Right renal cortex interstitium (tissue), 3 donors: ENCODE measurements at places on chromosomes 2 and 18. TPM values are rescaled to one million over a fixed set of nuclear protein-coding genes. Genes with fewer than 3 reads are reported as not detected.

The CYP26B1 gene
- polyA plus RNA-seq: 13.0 TPM

The SERPINB8 gene
- 3.9 TPM for polyA plus RNA-seq

The RGPD4 gene
- polyA plus RNA-seq: not detected

The TMEM169 gene
- polyA plus RNA-seq: 14.1 TPM

The GRHL1 gene
- 4.7 TPM for polyA plus RNA-seq

The ADRA2B gene
- polyA plus RNA-seq: 3.8 TPM

The DNAJC10 gene
- 192 TPM for polyA plus RNA-seq

The NEMP2 gene
- 12.1 TPM for polyA plus RNA-seq

The SATB2 gene
- 13.1 TPM for polyA plus RNA-seq

The KIAA2012 gene
- polyA plus RNA-seq: 0.10 TPM

DNA sequence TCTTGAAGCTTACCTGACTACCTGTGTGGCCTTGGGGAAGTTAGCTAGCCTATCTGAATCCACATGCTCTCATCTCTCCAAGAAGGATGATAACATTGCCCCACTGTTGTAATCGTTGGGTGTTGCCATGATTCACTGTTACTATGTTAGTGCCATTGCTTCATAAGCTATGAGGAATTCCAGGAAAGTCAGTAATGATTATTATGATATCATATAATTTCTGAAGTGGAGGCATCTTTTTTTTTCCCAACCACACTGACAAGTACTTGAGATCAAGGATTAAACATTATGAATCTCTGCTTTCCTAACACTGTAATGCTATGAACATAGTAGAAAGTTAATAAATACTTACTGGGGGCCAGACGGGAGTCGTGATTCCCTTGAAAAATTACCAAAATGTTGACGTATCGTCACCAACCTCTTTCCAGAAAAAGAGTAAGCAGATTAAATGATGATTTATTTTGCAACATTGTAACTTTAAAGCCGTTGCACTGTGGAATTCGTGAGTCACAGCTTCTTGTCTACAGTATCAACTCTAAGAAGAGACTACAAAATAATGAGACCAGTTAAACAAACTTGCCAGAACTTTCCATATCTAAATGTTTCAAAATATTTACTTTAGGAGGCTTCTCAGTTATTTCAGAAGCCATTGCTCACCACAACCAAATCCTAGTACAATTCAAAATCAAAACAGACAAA lies 459.9 kb downstream of the PIK3C3 start:
- DNase-seq: no peak

GRCh38 chr2:217947383-217948350 lies 55.1 kb downstream of the TNS1 start:
- DNase-seq: no peak

DNA sequence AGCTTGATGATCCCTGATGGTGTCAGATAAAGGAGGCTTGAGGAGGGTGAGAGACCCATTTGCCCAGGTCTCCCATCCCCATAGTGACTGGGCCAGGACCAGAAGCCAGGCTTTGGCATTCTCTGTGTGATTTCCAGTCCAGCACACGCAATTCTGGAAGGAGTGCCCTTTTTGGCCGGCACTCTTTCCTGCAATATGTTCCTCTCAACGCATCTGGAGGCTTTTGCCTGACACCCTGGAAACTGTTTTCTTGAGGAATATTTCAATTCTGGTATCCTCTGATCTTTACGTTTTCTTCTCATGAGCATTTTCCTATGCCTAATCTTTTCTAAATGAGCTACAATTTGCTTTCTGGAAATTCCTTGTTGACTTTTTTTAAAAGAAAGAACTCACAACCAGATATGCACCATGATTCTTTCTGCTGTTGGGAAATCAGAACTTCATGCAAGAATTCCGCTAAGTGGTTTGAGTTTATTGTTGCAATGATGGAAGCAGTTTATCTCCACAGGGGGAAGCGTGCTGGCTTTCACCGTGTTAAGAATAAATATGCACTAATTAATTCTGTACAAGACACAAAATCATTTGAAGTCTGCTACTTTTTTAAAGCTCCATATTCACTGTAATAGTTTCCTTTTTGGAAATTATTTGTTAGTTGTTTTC lies 143.7 kb downstream of the NAPG start:
- DNase-seq: no peak

DNA sequence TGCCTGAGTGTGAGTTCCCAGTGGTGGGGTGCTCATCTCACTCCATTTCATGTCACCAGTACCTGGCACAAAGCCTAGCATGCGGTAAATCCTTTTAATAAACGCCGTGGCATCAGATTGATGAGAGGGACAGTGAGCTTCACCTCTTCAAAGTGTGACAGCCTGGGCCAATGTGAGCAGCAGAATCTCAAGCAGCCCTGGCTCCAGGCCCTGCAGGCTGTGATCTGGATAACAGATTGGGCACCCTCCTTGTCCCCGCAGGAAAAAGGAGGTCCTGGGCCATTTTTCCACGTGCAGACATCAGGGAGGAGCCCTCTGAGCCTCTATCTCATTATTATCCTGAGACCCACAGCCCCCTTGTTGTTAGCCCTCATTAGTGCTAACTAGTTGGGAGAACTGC lies 34.8 kb downstream of the TET3 start:
- DNase-seq: no peak

DNA sequence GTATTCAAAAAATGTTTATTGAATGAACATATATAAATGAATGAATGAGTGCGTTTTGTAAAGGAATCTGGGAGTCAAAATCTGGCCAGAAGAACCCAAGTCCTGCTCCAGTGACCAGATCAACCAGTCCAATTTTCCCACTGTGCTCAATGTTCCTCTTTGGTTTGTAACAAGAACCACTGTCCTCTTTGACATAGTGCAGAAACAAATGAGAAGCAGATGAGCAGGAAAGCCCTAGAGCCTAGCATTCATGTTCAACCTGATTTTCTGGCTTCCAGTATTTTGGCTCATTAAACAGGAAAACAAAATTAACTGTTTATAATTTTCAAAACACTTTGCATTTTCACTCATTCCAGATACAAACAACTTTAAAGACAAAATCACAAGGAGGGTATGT lies 23.2 kb downstream of the FAM124B start:
- DNase-seq: no peak

GRCh38 chr18:66511792-66512191 lies 92.1 kb downstream of the CDH19 start:
- DNase-seq: no peak

GRCh38 chr2:100391735-100392515 lies 25.5 kb downstream of the CHST10 start:
- no peak for DNase-seq

GRCh38 chr2:161243312-161243711 lies 64.9 kb upstream of the PSMD14 start:
- DNase-seq: no peak

DNA sequence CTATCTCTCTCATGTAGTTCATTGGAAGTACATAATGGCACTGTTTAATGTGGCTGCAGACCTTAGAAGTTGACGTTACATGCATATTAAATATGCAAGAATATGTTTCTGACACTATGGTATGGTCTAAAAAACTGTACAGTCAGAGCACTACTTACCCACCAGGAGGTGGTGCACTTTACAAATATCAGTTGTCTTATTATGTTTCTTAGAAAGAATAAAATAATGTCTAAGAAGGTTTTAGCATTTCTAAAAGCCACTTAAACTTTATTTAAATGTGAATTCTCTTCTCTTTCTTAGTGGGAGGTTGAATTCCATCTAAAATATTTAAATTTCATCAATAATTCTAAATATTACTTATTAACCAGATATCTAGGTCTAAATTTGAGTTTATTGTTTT lies 4.3 kb downstream of the TMEFF2 start:
- DNase-seq: no peak

DNA sequence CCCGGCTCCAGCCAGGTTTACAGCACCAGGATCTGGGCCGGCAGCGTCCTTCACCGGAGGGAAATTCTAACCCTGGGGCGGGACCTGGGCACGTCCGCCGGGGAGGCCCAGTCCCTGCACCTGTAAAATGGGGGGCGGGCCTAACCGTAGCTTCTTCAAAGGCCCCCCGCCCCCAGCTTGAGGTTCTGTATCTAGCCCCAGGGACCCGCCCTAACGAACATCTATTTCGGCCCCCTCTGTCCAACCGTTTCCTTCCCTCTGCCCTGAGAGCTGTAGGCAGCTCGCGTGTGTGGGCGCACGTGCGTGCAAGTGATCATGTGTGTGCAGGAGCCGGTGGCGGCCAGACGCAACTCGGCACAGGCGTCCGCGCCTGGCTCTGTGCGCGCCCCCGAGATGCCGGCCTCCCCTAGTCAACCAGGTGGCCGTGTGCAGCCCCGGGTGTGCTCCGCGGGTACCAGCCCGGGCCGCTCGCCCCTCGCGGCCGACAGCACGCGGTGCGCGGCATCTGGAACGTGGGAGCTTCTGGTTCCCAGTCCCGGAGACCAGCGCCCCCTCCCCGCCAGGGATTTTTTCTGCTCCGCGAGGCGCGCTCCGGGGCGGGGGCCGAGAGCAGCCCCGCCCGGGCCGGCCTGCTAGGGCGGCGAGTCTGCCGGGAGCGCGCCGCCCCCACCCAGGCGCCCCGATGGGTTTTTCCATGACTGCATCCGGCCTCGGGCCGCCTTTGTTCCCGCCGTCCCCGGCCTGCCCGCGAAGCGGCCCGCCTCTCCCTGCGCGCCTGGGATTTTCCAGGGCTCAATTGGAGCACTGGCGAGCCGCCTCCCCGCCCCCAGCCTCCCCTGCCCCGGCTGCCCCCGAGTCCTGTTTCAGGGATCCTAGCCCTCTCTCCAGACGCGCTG lies 21.2 kb downstream of the TEX44 start:
- no peak for DNase-seq

GRCh38 chr18:79917169-79917852 lies 34.1 kb downstream of the SLC66A2 start:
- DNase-seq: no peak

DNA sequence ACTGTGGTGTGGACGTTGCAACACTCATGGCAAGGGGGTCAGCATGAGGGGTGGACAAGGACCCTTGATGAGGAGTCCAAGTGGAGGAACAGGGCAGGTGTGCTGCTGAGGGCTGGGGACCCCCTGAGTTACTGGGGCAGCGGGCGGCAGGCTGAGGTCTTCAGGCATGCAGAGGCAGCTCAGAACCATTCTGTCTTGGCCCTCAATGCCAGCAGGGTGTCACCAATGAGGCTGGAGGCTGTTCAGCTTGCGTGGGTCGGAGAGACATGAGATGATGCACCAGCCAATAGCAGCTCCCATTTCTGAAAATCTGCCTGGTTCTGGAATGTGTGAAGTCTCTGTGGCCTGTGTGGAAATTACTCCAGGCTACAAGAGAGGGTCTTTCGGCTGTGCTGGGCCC lies 105.4 kb downstream of the INHBB start:
- DNase-seq: no peak

GRCh38 chr2:60174146-60174545 lies 379.3 kb downstream of the BCL11A start:
- DNase-seq: no peak

GRCh38 chr2:240720686-240721595 lies 29.3 kb downstream of the AQP12A start:
- no peak for DNase-seq

DNA sequence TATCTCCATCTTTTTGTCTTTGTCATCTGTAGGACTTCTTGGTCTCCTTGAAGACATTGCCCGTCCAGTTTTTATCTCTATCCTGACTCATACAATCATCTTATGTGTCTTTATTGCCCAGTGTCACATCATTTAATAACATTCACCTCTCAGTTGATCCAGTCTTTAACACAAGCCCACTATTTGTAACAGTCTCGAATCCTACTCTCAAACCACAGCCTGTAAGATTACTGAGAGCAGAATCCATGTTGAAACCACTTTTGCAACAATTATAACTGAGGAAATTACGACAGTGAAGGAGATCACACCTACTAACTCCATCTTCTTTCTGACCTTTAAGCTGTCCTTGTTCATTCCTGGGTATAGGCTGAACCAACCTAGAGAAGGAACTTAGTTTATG lies 1206.0 kb upstream of the ZEB2 start:
- no peak for DNase-seq
